ENCODE measurements at places on chromosomes 5 and 9.
A peak's percentile ranks its signal among the peaks of the same experiment; 100 is the strongest.

DNA sequence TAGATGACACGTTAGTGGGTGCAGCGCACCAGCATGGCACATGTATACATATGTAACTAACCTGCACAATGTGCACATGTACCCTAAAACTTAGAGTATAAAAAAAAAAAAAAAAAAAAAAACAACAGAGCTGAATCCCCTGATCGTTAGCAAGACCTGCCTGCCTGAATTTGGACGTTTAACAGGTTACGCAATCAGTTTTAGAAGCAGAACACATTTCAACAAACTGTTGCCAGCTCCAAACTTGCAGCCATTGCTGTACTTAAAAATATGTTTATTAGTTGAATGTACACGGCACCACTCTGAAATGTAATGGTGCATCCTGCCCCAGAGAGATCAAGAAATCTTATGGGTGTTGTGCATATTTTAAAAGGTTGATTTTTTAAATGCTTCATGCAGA is 680.0 kb downstream of the TLE4 start:
- DNase-seq = no peak

DNA sequence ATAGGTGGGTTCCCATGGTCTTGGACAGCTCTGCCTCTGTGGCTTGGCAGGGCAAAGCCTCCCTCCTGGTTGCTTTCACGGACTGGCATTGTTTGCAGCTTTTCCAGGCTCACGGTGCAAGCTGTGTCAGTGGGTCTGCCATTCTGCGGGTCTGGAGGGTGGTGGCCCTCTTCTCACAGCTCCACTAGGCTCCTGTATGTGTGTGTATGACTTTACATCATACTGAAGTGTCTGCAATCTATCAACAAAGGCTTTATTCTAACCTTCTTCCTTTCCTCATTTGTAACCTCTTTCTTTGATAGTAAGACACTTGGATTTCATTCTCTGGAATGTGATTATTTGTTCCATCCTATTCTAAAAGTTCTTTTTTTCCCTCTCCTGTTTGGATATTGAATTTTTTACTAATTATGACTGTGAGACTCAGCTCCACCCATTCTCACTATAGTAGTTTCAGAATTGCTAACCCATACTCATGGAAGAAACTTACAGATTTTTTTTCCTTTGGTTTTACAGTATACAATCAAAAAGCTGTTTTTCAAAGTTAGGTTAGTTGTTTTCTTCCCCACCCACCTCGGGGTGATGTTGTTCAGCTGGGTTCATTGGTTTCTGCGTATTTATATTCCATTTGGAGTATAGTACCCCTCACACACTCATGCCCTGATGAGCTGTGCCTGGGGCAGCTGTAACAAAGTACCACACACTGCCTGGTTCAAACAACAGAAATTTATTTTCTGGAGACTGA is 144.6 kb upstream of the OTULINL start:
- DNase-seq = no peak

DNA sequence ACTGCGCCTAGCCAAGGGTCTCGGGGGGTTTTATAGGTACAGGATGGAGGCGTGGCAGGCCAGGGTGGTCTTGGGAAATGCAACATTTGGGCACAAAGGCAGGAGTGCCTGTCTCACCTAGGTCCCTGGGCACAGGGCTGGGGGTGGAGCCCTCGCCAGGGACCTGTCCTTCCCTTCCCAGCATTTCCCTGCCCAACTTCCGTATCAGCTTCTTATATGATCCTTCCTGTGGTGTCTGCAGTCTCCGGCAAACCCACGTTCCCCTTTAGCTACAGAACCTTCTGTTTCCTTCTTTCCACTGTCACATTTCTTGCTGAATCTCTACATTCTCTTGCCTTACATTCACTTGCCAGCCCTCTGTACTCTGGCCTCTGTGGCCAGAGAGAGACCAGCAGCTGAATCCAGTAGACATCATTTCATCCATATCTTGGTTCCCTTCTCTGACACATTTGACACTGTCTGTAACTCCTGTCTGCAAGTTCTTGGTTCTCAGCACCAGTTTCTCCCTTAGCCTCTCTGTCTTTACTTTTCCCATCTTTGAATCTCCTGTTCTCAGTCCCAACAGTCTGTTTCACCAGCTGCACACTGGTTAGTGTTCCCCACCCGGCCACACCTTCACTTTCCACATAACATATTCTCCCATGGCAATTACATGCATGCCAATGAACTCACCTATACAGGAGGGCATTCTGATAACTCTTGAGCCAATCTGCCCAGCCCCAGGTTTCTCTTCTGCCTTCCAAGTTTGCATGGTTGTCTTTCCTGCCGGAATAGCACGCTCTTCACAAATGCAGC is 134.7 kb upstream of the ZNF608 start:
- peak; percentile 27 for DNase-seq

- no peak for DNase-seq
Measured at GRCh38 chr5:32837211-32837610, 126.1 kb downstream of the NPR3 start.

- DNase-seq = no peak
Measured at GRCh38 chr5:66057239-66057638, 86.9 kb upstream of the SREK1 start.

GRCh38 chr5:155189981-155190380 is 176.4 kb downstream of the KIF4B start:
- no peak for DNase-seq

- no peak for DNase-seq
Measured at GRCh38 chr5:55437452-55437851, 97.3 kb downstream of the PLPP1 start.

GRCh38 chr5:174374206-174374605 is 328.7 kb downstream of the NSG2 start:
- DNase-seq = no peak

- DNase-seq = peak; percentile 61
Measured at GRCh38 chr5:173302546-173303155, 25.6 kb downstream of the STC2 start.

GRCh38 chr5:54651482-54652076 is 134.0 kb downstream of the SNX18 start:
- DNase-seq = peak; percentile 57

- DNase-seq = no peak
Measured at GRCh38 chr5:172722327-172722815, 48.6 kb downstream of the DUSP1 start.

DNA sequence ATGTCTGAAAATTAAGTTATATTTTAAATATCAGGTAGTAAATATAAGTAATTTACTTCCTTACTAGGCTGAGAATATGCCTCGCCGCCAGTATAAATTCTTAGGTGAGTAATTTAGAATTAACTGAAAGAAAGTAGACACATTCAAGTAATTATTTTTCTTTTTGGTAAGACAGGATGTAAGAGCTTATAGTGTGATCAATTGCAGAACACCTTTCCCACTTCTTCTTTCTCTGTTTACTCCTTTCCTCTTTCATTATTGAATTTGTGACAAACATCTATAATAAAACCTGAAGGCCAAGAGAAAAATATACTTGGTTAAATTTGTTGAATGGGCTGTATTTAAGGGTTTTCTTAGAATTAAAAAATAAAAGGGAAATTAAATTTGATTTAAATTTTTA is 195.1 kb upstream of the CDKN2B start:
- no peak for DNase-seq

GRCh38 chr5:74625742-74626241 is 14.7 kb downstream of the ENC1 start:
- no peak for DNase-seq

DNA sequence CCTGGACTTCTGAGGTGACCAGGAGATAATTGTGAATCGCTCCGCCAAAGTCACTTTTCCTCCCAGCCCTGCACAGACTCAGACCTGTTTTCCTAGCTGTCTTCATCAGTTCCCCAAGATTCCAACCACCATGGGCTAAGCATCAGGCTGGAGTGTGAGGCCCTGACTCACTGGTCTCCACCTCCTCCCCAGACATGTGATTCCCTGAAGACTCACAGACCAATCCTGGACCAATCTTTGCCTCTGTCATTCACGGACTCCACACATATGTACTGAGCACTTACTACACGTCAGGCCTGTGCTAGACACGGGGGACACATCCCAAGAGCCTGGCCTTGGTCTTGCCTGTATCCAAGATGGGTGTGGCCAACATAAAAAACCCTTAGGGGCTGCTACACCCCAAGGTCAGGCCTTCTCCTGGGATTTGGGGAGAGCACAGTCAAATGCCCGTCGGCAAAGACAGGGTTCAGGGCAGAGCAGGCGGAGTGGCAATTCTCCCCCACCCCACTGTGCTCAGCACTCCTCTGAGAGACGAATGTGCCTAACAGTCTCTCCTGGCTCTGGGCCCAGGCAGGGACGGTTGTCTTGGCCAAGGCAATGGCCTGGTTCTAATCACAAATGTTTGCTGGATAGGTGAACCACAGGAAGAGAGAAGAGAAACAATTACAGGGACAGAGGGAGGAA is 11.9 kb downstream of the EEIG1 start:
- DNase-seq = peak; percentile 44

DNA sequence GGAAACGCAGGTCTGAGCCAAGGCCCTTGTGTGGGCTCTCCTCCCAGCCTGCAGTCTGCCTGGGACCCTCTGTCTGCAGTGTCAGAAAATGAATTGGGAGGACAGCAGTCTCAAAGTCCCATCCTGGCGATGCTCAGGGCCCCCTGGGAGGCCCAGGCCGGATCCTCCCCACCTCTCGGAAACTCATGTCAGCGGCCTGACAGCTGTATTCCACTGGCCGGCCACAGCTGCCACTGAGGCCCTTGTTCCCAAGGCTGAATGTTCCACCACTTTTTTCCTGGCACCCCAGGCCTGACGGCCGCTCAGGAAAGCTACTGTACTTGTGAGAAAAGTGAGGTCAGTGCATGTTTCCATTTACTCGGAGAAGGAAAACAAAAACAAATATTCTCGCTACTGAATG is 180.0 kb downstream of the FGF18 start:
- peak; percentile 76 for DNase-seq

- no peak for DNase-seq
Measured at GRCh38 chr9:16175461-16175860, 622.6 kb downstream of the CCDC171 start.

DNA sequence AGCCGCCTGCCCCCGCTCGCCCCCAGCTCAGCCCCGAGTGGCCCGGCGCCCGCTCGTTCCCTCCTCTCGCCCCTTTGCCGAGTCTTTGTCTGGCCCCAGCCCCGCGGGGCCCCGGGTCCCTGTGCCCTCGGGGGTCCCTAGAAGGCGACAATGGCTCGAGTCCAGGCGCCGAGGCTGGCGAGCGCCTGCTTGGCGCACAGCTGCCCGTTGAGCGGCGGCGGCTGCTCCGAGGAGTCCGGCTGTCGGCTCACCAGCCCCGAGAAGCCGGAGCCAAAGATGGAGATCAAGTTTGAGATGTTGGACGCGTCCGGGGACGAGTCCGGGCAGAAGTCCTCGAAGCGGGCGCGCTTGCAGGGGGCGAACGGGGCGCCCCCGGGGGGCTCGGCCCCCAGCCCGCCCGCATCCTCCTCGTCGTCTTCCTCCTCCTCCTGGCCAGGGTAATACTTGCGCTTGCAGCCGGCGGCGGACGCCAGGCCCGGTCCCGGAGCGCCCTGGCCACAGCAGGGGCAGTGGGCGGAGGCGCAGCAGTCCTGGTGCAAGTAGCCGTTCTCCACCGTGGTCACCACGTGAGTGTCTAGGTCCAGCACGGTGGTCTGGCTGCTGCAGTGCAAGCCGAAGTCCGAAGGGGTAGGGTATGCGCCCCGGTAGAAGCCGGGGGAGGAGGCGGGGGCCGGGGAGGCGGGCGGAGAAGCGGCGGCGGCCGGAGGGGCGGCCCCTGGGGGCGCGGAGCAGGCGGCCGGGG is 1.2 kb downstream of the IER5L start:
- DNase-seq = peak; percentile 62

GRCh38 chr5:173890195-173890991 is 2.2 kb downstream of the CPEB4 start:
- no peak for DNase-seq

DNA sequence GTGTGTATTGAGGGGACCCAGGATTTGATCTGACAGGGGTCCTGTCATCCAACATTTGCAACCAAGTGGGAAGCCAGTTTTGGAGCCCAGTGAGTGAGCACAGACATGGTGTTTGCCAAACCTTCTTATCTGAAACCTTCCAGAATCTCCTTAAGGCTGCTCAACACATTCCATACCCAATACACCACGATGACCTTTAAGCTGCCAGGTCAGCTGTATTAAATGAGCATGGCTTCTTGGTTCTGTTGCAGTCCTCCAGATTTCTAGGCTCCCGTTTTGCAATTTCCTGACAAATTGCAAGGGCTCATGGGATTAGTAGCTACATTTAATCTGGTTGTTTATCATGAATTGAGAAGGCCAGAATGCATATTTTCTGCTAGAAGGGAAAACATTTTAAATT is 124.2 kb upstream of the ATP10B start:
- no peak for DNase-seq

DNA sequence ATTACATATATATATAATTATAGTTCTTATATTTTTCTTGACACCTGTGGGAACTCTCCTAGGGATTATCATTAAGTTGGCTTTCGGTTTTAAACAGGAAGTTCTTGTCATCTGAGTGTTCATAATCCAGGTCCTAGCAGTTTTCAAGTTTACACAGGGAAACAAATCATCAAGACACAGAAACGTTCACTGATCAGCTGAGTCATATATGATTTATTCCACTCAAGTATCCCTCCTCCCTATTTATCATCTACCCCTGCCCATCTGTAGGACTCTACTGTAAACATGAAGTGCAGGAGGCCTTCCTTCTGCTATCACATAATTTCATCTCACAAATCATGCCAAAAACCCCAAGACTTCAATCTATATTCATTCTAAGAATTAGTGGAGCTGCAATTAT is 6.3 kb downstream of the SLC25A51 start:
- no peak for DNase-seq

- no peak for DNase-seq
Measured at GRCh38 chr5:163460562-163461171, at the start of gene HMMR. Gene HMMR, plus strand, starts transcription at chr5:163460632. Its CDS starts 61 bp downstream, at chr5:163460693.

- DNase-seq = no peak
Measured at GRCh38 chr5:53024535-53024934, 35.4 kb downstream of the ITGA2 start.

DNA sequence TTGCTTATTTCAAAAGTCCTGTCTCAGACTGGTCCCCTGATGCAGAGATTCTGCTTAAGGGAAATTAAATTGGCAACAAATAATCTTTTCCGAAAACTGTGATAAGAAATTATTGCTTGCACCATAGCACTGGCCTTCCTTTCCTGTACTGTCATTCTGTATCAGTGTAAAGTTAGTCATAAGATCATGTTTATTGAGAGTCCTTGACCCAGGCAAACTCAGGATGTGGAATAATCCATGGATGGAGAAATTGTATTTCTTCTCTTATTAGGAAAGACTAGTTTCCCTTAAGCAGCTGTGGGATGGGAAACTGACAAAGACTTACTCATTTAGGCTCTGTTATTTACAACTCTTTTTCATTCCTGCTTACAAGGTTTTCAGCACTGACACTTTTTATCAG is 83.0 kb upstream of the RANBP6 start:
- DNase-seq = no peak

GRCh38 chr5:6845856-6846255 is 132.6 kb downstream of the TENT4A start:
- DNase-seq = no peak

DNA sequence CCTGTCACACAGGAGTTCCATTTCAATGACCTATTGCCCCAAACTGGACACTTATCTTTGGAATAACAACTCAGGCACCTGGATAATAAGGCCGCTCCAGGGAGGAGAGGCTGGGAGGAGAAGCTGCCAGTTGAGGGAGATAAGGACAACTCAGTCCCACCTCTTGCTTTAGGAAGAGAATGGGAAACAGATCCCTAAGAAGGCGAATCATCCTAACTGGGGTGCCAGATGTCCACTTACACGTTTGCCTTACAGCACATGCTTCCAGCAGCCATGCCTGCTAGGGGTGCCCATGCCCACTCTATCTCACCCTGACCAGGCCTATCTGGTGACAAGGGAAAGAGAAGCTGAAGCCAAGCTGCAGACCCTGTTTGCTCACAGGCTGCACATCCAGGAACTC is 6.5 kb downstream of the HK3 start:
- DNase-seq = no peak

- DNase-seq = no peak
Measured at GRCh38 chr5:121429761-121430160, 421.9 kb upstream of the FTMT start.

Measured in femur (tissue), 1 donor.